ENCODE measurements at places on chromosomes 5 and 9.

- no peak for DNase-seq
These were observed 102.4 kb downstream of the PCSK1 start for GRCh38 chr5:96330530-96331140.

- no peak for DNase-seq
These were observed 14.3 kb downstream of the CDC42SE2 start for GRCh38 chr5:131277875-131278740.

- no peak for DNase-seq
These were observed 22.4 kb upstream of the MRNIP start for GRCh38 chr5:179880848-179881590.

DNA sequence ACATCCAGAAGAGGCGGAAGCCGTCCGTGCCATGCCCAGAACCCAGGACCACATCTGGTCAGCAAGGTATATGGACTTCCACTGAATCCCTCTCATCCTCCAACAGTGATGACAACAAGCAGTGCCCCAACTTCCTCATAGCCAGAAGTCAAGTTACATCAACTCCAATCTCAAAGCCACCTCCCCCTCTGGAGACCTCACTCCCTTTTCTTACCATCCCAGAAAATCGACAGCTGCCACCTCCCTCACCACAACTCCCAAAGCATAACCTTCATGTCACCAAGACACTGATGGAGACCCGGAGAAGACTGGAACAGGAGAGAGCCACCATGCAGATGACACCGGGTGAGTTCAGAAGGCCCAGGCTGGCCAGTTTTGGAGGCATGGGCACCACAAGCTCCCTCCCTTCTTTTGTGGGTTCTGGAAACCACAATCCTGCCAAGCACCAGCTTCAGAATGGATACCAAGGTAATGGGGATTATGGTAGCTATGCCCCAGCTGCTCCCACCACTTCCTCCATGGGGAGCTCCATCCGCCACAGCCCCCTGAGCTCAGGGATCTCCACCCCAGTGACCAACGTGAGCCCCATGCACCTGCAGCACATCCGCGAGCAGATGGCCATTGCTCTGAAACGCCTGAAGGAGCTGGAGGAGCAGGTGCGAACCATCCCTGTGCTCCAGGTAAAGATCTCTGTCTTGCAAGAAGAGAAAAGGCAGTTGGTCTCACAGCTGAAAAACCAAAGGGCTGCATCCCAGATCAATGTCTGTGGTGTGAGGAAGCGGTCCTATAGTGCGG, 130.3 kb upstream of the DMRT1 start:
- no peak for DNase-seq

DNA sequence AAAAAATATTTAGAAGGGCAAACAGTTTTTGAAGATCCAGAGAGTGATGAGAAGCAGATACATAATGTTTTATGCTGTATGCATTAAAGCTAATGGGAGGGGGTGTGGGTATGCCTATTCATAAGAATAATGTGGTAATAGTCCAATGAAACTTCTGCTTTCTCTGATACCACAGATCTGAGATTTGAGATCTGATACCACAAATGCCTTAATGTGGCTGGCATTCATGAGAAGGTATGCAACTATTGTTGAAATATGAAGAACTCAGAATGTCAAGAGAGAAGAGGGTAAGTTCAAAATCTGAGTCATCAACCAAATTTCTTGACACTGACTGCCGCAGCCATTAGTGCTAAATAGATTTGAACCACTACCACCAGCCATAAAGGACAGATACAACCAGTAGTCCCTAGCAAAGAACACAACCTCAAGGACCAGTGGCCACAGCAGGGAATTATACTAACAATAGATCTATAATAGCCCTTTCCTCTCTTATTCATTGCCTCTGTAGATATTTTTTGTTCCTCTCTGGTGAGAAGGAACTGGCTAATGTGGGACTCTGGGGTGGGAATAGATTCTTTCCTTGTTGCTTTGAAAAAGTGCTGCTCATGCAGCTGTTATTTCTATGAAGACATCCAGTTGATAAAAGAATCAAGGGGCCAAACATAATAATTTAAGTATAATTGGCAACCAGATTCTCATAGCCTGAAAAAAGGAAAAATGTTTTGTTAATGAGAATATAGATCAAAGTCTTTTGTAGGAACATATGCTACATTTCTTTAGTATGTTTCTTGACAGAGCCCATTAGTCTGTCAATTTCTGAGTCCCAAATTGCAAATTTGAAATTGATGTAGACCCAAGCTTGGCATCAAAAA, 256.5 kb upstream of the ZNF608 start:
- DNase-seq = no peak

- DNase-seq = no peak
These were observed 725.2 kb downstream of the BRINP1 start for GRCh38 chr9:118644066-118644465.

GRCh38 chr9:113541019-113541900, 77.7 kb downstream of the RGS3 start:
- peak; percentile 71 for DNase-seq

GRCh38 chr5:172953776-172954675, 5.2 kb upstream of the RPL26L1 start:
- DNase-seq = no peak

- no peak for DNase-seq
These were observed 239.6 kb downstream of the FANCC start for GRCh38 chr9:95077766-95078370.

- DNase-seq = no peak
These were observed 59.1 kb downstream of the PHF2 start for GRCh38 chr9:93635186-93636107.

GRCh38 chr9:7606591-7606990, 193.0 kb downstream of the DMAC1 start:
- DNase-seq = no peak

GRCh38 chr5:75601567-75601966, 9.7 kb upstream of the ANKDD1B start:
- no peak for DNase-seq

- DNase-seq = no peak
These were observed 199.7 kb upstream of the TLE4 start for GRCh38 chr9:79371948-79372555.

GRCh38 chr5:135011355-135012032, 22.5 kb downstream of the PITX1 start:
- no peak for DNase-seq

DNA sequence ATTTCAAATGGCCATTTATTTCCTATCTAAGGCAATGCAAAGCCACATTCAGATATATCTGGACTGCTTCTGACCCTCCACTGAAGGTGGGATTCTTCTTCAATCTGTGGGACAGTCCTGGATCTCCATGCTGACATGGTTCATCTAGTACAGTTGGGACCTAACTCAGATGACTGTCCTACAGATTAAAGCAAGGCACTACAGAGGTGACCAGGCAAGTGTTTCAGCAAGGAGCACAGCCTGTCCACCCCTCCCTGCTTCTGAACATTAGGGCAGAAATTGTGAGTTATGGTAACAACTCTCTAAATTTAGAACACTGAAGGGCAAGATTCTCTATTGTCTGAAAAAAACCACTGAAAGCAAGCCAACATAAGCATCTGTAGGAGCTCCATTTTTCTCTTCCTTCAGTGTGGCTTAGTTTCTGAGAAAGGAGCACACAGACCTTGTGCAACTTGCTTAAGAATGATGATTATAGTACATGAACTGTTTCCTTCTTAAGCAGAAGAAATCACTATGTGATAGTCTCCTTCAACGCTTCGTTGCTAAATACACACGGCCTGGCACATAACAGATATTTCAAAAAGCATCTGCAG, 62.9 kb upstream of the BARX1 start:
- no peak for DNase-seq

DNA sequence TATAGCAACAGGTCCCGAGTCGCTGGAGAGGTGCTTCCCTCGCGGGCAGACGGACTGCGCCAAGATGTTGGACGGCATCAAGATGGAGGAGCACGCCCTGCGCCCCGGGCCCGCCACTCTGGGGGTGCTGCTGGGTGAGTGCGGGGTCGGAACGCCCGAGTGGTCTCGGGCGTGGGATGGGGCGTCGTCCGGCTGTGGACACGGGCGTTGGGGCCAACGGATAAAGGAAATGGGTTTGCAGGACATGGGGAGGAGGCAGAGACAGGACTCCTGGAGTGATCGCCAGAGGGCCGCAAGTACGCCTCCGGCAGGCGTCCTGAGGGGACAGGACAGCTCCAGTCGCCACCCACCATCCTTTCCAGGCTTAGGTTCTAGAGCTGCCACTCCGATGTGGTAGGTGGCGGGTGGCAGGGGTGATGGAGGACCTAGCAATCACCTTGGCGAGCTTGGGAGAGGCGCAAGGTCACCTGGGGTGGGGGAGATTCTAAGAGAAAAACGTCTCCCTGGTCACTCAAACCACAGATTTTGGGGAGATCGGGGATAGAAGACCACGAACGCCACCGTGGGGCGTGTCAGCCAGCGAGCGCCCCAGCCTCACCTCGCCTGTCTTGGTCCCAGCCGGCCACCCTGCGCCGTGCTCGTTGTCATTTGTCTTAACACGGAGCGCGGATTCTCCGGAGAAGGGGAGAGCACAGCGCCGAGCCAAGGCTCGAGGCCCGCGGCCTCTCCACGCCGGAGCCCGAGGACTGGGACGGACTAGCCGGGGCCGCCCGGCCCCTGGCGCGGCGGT, 922 bp downstream of the LMX1B start:
- DNase-seq = peak; percentile 41

Data from nephron progenitor cell (in vitro differentiated cells).